ENCODE measurements at places on chromosomes 7 and 10. TPM values are rescaled to one million over a fixed set of nuclear protein-coding genes. Genes with fewer than 3 reads are reported as not detected.
A peak's percentile ranks its signal among the peaks of the same experiment; 100 is the strongest.

DNA sequence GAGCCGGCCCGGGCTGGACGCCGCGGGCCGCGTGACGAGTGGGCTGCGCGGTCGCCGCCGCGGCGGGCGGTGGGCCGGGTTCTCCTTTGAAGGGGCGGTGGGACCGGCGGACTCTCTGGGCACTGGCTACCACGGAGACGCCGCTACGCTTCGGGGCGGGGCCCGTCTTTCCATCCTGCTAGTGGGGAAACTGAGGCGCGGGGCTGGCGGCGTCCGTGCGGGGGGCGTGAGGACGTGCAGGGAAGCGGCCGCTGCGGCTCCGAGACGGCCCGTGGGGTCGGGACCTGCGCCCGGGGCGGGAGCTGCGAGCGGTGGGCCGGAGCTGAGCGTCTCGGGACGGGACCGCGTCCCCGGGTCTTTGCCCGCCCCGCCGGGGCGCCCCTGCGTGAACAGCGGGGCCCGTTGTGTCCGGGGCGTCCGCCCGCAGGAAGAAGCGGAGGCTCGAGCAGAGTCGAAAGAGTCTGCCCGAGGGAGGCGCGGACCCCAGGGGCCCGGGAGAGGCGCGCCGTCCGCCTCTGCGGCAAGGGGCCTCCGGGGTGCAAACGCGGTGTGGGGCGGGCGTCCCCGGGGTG is 548 bp upstream of the BNIP3 start:
- DNase-seq = no peak

DNA sequence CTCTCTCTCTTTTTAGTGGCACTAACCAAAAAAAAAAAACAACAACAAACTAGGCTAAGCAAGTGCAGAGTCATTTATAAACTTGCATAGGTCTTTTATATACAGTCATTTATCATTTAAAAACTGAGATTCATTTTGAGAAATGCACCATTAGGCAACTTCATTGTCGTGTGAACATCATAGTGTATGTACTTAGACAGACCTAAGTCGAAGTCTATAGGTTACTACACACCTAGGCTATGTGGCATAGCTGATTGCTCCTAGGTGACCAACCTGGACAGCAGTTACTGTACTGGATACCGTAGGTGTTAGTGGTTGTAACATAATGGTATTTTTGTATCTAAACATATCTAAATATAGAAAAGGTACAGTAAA is 109.1 kb upstream of the SAMD8 start:
- no peak for DNase-seq

DNA sequence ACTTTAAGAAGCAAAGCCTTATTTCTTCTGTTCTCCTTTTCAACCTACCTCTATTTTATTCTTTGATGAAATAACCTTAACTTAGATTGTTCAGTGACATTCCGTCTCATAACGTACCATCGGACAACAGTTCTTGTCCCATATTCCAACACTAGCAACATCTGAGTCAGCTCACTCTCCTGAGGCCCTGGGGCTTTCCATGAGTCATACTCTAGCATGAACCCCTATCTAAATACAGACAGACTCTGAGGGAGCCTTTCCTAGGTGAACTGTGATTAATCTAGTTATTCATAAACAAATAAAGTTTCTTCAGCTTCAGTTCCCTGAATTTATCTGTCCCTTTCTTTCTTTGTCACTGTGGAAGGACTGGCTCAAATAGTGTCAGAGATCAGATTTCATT is 168.7 kb upstream of the LYZL1 start:
- no peak for DNase-seq

Gene PRKRIP1
- 34.0 TPM for total RNA-seq

- DNase-seq = no peak
Observed at GRCh38 chr10:15824498-15824897, 35.8 kb downstream of the MINDY3 start.

DNA sequence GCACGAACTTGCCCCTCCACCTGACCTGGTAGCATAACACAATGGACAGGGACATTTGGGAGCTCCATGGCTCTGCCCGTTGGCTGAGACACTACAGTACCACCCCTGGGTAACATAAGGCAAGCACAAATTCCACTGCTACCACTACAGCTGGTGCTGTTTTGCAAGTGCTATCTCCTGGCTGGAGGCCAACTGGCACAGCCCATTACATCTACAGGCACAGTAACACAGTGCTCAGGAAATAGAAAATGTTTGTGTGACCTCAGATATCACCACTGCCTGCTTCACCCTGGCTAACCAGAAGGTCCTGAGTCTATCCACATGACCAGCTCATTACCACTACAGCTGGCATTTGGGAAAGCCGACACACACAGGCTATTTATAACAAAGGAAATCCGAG is 631.1 kb upstream of the MBL2 start:
- DNase-seq = no peak

DNA sequence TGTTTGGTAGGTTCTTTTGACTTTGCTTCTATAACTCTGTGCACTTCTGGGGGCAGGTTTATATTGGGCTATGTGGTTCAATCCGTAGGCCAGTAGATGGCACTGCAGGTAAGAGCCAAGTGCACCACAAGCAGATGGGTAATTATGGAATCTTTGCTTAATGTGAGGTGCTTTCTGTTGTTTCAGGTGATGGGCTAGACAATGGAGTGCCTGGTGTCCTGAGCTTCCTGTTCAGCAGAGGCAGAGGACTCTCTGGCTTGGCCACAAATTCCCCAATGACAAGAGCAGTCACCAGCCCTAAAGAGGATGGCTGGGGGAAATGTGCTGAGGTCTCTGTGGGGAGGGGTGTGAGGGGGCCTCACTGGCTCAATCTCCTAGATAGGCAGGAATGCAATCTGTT is 455.0 kb downstream of the CCSER2 start:
- no peak for DNase-seq

DNA sequence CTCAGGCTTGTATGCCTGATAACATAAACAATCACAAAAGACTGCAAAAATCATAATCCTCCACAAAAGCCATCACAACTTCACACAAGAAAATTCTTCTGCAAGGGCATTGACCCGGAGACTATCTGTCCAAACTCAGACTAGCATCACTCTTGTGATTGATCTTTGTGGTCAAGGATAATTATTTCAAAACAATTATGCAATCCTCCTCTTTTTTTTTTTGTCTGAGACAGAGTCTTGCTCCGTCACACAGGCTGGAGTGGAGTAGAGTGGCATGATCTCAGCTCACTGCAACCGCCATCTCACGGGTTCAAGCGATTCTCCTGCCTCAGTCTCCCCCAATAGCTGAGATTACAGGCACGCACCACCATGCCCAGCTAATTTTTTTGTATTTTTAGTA is 22.2 kb downstream of the CDNF start:
- DNase-seq = no peak

GRCh38 chr10:80485076-80485945 is 31.2 kb downstream of the TSPAN14 start:
- no peak for DNase-seq

Gene SLC39A12
- not detected for total RNA-seq

Gene ADAM8
- 7.1 TPM for total RNA-seq

DNA sequence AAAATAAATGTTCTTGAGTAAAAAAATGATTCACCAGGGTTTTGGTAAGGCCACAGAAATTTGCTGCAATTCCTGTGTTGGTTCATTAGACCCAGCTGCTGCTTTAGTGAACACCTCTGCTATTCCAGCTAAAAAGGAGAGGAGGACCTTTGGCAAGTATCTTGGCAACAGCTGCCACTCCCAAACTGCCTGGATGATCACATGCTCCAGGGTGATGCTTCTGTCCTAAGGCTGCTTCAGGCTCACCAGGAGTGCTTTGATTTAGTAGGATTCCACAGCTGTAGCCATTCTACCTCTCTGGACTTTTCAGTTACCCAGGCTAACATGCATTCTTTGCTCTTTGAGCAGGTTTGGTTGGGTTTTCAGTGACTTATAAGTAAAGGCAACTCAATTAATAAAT is 82.6 kb upstream of the NPVF start:
- DNase-seq = no peak

DNA sequence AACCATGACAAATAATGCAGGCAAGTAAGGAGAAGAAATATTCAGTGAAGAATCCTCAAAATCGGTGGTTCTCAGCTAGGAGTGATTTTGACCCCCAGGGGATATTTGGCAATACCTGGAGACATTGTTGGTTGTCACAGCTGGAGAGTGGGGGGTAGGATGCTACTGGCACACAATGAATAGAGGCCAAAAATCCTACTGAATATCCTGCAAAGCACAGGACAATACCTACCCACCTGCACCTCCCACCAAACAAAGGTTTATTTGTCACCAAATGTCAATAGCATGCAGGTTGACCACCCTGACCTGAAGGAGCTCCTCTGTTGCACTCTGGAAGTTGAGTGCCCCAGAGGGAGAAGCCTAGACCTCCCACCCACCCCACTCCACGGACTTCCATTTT is 1028.6 kb downstream of the CNTNAP2 start:
- no peak for DNase-seq

Gene CYP2C8
- total RNA-seq = 2.9 TPM

DNA sequence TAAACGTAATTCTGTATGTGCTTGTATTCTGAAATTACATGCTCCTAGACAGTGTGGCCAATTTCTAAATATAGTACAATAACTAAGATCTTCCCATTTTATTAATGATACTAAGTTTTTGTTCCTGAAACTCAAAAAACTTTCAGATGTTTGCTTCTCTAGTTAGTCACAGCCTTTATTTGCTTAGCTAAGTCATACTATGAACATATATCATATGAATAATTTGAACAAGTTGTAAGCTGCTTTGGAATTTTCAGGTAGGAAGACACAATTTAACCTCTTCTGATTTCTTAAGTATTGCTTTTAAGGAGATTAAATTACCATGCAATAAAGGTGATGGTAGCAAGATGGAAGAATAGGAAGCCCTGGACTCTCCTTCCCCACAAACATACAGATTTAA is 148.7 kb downstream of the AMPH start:
- DNase-seq = no peak

Gene MEST
- 489 TPM for total RNA-seq

GRCh38 chr7:119943942-119944600 is 328.9 kb upstream of the KCND2 start:
- no peak for DNase-seq

DNA sequence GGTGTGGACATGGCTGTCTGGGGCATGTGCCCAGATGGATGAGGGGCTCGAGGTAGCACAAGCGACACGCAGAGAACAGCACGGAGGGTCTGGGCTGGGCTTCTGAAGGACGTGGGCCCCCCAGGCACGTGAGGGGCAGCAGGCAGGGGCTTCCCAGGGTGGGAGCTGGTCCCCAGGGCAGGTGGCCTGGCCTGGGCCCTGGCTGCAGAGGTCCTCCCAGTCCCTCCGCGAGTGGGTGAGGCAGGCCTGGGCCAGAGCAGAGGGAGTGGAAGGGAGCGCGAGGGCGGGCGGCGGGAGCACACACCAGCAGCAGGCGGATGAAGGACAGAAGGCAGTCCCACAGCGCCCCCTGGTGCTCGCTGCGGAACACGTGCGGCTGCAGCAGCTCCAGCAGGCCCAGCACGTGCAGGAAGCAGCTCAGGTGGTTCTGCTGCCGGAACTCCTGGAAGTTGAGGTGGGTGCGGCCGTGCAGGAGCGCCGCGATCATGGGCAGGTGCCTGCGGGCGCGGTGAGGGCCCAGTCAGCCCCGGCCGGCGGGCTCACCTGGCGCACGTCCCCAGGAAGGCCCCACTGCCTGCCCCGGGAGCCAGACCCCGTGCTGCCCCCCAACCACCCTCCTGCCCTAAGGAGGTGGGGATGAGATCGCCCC is 14.7 kb upstream of the MICALL2 start:
- DNase-seq = peak; percentile 93

DNA sequence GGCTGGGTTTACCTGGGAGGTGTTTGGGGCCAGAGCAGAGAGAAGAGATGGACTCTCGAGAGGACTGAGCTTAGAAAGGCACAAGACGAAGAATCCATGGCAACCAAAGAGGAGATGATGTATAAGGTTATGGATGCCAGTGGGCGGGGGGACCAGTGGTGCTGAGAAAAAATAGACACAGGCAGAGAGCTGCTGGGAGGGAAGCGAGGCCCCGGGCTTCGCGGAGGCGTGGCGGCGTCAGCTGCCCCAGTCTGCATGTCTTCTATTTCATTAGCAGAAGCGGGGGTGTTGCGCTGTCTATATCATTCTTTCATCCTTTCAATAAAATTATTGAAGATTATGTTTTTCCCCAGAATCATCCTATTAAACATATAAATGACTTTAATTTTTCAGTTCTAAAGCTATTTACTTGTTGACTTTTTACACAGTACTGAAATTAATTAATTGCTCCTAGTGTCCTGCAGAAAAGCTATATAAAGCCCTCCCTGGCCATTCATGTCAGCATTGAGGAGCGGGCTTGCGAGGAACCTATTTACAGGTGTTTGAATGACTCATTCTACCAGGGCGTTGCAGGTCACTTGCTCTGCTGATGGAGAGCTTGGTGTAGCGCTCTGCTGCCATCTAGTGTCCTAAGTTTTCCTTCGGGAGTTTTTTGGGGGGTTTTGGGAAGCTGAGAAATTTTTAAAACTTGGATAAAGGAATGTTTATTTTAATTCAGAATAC is 42.9 kb upstream of the BHLHA15 start:
- no peak for DNase-seq

Gene SLC29A4
- 79.6 TPM for total RNA-seq

DNA sequence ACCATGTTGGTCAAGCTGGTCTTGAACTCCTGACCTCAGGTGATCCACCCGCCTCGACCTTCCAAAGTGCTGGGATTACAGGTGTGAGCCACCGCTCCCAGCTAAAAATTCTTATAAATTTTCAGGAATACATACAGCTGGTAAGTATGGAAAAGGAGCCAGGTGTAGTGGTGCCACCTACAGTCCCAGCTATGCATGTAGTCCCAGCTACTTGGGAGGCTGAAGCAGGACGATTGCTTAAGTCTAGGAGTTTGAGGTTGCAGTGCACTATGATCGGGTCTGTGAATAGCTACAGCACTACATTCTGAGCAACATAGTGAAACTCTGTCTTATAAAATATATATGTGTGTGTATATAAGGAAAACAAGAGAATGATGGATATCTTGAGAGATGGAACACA is 19.0 kb downstream of the LDB1 start:
- no peak for DNase-seq

DNA sequence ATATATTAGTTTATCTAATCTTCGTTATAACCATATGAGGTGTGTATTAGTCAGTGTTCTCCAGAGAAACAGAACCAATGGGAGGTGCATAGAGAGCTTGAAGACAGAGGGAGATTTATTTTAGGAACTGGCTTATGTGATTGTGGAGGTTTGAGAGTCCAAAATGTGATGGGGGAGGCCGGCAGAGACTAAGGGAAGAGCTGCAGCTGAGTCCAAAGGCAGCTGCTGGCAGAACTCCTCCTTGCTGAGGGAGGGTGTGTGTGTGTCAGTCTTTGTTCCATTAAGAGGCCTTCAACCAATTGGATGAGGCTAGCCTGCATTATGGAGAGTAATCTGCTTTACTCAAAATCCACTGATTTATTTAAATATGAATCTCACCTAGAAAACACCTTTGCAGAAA is 165.1 kb downstream of the SH3PXD2A start:
- no peak for DNase-seq

GRCh38 chr7:28205506-28205905 is 24.9 kb upstream of the JAZF1 start:
- no peak for DNase-seq

Gene PPP1R17
- total RNA-seq = 4.5 TPM

- DNase-seq = no peak
Observed at GRCh38 chr7:37495574-37496184, 47.0 kb upstream of the ELMO1 start.

Gene COL13A1
- 0.43 TPM for total RNA-seq

- no peak for DNase-seq
Observed at GRCh38 chr10:70589762-70590654, 12.5 kb downstream of the PRF1 start.

Gene PTN
- total RNA-seq = 16.2 TPM

All from type B pancreatic cell (in vitro differentiated cells).